ENCODE measurements at places on chromosomes 3 and 15.
A peak's percentile ranks its signal among the peaks of the same experiment; 100 is the strongest.

DNA sequence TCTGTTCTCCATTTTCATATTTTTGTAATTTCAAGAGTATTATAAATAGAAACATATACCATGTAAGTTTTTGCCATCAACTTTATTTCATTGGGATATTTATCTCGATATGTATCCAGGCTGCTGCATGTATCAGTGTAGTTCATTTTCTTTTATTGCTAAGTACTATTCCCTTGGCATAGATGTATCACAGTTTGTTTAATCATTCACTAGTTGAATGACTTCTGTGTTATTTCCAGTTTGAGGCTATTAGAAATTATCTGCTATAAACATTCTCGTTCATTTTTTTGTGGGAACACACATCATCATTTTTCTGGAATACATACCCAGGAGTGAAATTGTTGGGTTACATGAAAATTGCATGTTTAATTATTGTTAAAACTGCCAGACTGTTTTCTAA, 18.5 kb upstream of the TGFBR2 start:
- no peak for DNase-seq

- no peak for DNase-seq
These were observed 75.1 kb downstream of the TRAK1 start for GRCh38 chr3:42166214-42166613.

- no peak for DNase-seq
These were observed 25.7 kb downstream of the RPLP1 start for GRCh38 chr15:69478259-69478781.

- no peak for DNase-seq
These were observed 27.0 kb downstream of the SUCNR1 start for GRCh38 chr3:151900460-151900859.

DNA sequence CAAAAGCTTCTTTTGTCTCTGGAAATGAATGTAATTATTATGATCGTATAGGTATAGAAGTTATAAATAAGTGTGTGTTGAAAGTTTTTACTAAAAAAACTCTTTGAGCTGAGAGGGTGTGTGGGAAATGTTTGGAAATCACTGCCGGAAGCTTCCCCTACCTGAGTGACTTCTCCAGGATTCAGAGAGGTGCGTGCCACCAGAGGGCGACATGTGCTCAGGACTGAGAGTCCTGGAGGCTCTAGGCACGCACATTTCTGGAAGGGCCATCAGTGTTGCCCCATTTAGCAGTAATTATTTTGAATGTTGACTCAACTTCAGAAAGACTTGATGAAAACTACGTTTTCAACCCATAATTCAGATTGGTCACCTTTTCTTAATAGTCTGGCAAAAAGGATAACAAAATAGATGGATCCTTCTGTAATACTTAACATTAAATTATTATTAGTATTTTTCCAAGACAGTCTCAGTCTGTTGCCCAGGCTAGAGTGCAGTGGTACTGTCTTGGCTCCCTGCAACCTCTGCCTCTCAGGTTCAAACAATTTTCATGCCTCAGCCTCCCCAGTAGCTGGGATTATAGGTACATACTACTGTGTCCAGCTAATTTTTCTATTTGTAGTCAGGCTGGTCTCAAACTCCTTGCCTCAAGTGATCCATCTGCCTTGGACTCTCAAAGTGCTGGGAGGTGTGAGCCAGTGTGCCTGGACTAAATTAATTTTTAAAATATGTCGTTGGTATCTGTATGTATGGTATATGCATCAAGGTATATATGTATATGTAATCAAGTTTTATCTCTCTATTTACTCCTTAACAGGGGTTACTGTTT, 34.5 kb downstream of the GPR171 start:
- no peak for DNase-seq

DNA sequence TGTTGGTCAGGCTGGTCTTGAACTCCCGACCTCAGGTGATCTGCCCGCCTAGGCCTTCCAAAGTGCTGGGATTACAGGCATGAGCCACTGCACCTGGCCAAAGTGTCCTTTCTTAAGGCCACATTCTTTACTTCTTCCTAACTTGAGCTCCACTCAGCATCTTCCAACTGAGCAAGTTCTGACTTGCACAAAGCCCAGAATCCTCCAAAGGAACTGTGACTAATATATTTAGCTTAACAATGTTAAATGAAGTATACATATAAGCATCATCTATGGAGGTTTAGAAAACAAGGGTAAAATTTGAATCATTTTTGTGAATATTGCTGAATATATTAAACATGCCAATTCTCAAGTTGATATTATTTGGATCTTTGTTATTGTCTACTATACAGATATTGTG, 93.7 kb downstream of the SHQ1 start:
- no peak for DNase-seq

- no peak for DNase-seq
These were observed 30.7 kb upstream of the IGSF10 start for GRCh38 chr3:151491525-151491924.

DNA sequence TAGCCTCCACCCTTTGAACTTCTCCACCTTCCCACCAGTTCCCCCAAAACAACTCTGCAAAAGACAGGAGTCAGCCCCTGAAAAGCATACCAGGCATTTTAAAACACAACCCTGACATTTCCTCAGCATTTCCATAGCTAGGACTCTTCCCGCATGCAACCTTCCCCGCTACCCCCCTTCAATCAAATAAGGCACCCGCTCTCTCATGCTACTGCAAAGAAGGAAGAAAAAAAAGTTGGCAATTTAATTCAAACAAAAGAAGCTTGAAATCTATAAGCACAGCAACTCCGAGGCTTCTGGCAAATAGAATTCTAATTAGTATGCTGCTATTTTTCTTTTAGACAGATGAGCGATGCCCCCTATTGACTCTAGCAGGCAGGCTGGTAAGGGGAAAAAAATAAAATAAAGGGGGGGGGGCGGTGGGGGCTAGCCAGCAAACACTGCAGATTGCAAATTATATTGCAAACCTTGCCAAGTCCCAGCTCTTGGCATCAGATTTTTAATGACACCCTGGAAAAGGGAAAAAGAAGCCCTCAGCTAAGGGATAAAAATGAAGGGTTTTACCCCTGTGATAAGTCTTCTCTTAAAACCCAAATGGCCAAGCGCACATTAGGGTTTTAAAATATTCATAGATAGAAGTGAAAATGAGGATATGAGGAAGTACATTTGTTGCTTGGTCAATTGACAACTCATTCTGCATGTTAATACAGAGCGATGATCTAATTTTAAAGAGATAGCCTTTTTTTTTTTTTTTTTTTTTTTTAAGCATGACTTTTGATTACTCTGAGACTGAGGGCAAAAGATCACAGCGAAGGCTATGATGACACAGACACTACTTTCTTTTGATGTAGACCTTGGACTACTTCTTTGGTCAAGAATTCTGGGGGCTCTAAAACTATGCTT, 255.2 kb downstream of the NR2F2 start:
- peak; percentile 2 for DNase-seq

DNA sequence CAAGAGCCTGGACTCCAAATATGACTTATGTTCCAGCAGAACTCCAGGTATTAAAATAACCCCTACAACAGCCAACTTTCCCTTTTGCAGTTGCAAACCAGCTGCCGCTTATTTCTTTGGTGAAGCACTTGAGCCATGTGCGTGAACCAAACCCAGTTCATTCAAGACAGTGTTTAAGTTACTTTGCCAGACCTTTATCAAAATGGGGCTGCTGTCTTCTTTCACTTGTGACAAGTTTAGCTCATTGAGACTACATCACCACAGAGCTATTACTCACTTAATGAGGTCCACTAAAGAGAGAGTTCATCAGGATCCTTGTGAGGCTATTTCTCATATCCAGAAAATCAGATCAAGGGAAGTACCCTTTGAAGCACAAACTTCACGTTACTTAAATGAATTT, 2.4 kb upstream of the XRN1 start:
- DNase-seq: no peak

GRCh38 chr3:13873818-13874217, 6.1 kb downstream of the WNT7A start:
- DNase-seq: no peak

DNA sequence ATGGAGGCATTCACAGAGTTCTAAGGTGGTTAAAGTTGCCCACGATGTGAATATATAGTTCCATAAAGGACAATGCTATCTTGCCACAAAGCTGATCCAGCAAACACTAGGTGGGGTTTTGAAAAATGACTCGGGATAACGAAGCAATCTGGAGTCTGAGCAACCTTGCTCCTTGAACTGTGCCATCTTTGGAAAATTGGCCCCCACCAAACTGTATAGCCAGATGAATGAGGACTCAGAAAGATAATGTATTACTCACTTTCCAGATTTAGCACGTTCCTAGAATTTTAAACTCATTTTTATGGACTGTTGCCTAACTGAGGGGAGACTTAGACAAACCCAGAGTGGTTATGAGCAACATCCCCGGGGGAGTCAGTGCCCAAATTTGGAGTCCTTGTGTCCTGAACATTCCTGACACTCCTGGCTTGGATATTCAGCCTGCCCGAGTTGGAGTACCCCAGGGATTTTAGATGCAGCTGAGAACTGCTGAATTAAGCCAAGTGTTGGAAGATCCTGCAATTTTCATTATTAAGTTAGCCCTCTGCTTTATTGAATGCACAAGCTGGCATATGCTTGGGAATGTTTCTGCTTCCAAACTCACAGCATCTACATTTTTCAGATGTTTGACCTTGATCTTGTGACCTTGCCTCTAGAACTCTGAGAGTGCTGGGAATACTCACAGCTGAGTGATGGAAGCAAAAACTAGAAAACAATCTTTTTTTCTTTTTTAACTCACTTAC, 8.8 kb upstream of the MAGI1 start:
- no peak for DNase-seq

GRCh38 chr3:72380711-72381493, 467.3 kb downstream of the SHQ1 start:
- no peak for DNase-seq

- DNase-seq: no peak
These were observed 25.1 kb downstream of the PDZRN3 start for GRCh38 chr3:73599605-73600004.

Data from AG09319 (cell line).